ENCODE measurements at places on chromosomes 3 and 15.
A peak's percentile ranks its signal among the peaks of the same experiment; 100 is the strongest.

DNA sequence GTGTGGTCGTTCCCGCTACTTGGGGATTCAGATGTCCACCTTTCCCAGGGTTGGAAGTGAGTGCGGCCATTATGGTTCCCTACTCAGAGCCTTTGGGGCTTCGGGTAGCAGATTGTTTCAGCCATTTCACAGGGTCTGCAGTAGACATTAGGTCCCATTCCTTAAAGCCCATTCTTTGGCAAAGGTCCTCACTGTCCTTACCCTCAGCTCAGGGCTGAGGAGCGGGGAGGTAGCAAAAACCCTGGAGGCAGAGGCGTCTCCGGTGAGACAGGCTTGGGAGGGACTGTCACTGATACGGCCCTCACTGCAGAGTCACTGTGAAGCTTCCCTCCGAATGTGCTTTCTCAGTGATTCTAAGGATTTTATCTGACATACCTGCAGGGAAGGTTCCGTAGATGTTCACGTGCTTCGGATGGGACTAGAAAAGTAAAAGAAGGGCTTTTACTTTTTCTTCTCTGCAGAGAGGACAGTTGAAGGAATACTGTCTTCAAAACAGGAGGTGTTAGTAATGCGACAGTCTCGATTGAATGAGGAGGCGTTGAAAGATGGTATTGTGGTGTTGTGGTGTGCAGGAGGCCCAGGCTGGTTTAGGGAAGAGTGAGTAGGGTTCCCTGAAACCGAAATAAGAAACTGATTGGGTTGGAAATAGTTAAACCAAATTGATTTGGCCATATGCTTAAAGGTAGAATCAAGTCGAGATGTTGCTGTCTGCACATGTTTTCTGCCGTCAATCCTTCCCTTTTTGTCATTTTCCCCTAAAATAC lies 630 bp downstream of the ATP6V1A start:
- no peak for DNase-seq

- DNase-seq: no peak
Measured at GRCh38 chr3:27554706-27555105, 70.5 kb upstream of the SLC4A7 start.

DNA sequence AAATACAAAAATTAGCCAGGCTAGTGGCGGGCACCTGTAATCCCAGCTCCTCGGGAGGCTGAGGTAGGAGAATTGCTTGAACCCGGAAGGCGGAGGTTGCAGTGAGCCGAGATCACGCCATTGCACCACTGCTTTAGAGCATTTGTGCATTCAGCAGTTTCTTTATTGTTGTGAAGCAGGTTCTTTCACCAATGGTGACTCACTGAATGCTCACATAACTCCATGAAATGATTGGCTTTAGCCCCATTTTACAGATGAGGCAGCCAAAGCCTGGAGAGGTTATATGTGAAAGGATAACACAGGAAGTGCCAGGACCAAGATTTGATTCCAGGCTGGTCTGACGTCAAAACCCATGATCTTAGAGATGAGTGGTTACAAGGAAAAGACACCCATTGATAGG lies 195.2 kb downstream of the SLCO3A1 start:
- DNase-seq: no peak

GRCh38 chr15:56943403-56943802 lies 25.0 kb downstream of the TCF12 start:
- DNase-seq: no peak

- no peak for DNase-seq
Measured at GRCh38 chr3:63207066-63207590, 71.0 kb upstream of the SYNPR start.

DNA sequence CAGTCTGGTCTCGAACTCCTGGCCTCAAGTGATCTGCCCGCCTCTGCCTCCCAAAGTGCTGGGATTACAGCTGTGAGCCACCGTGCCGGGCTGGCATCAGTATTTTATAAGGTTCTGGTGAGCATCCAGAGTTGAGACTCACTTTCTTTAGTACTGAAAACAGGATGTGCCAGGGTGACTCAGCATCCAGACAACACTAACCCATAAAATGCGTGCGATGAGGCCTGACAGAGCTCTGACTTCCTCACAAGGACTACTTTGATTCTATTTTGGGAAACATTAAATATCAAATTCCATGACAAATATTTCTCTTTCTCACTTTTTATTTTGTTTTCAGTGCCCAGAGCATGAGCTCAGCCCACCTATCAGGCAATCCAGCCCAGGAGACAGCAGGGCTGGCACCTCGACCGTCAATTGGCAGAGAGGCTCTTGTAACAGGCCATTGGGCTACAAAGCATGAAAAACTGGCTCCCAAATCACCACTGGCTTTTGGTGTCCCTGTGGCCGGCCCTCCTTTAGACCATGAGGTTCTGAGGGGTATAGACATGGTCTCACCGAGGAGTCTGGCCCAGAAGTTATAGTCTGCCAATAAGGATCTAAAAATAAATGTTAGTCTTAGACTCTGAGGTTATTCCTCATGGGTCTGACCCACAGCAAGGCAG lies 75.0 kb downstream of the FEM1B start:
- peak; percentile 98 for DNase-seq

- DNase-seq: no peak
Measured at GRCh38 chr3:128621931-128622330, 28.7 kb downstream of the RPN1 start.

DNA sequence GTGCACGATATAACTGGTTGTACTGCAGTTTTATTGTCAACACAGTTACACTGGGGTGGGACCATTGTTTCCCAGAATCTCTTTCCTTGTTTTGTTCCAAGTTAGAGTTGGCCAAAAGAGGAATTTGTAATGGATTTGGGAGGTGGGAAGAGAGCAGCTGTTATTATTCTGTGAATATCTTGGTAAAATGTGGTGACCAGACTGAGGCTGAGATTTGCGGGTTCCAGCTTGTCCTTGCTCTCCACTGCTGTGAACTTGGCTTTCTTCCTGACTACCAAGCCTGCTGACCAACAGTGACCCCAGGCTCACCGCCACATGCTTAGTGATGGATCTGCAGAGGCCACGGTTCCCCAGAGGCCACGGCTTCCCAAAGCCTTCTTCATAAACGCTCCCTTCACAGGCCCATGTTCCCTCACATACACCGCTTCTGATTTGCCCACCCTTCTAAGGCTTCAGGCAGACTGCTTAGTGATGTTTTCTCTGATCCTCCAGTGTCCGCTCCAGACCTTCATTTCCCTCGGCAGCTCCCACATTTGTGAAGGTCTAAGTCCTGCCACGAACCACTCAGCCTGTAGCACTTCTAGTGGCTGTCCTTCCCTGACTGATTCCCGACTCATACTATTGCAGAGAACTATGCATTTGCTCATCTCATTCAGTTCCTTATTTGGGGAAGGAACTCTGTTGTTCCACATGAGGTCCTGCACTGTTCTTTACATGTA lies 525.5 kb upstream of the RGMA start:
- DNase-seq: no peak

DNA sequence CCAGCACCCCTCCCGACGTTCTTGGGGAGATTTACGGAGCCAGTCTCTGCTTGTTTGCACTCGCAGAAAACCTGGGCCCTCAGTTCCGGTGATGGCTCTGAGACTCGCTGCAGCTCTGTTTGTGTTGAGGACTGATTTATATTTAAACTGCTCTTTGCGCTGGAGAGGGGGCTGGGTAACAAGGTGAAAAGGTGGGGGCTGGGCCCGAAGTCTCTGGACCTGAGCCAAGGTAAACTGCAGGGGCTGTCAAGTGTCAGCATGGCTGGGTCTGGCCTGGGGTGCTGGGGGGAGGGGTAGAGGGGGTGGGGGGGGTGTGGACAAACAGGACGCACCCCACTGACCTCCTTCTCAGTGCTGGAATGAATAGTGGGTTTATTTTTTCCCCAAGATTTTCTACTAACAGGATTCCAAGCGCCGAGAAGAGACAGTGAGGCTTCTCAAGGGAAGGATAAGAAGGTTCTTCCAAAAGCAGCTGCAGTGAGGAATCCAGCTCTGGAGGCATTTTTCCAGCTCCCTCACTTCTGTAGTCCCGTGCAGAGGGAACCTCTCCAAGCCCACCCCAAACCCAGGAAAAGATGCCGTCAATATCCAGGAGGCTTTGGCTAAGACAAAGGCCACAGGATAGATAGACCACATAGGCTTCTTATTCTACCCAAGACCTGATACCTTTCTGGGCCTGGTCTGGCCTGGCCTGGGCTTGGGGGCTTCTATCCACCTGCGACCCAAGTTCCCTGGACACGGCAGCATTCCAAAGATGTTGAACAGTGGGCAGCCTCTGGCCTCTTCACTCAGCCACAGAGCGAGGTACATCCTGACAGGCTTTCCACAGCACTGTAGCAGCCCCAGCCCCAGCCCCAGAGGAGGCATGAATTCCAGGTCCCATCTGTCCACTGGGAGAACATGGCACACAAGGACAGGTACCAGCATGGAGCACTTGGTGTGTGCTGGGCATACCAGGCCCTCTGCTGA lies 938 bp upstream of the SLCO2A1 start:
- DNase-seq: no peak

DNA sequence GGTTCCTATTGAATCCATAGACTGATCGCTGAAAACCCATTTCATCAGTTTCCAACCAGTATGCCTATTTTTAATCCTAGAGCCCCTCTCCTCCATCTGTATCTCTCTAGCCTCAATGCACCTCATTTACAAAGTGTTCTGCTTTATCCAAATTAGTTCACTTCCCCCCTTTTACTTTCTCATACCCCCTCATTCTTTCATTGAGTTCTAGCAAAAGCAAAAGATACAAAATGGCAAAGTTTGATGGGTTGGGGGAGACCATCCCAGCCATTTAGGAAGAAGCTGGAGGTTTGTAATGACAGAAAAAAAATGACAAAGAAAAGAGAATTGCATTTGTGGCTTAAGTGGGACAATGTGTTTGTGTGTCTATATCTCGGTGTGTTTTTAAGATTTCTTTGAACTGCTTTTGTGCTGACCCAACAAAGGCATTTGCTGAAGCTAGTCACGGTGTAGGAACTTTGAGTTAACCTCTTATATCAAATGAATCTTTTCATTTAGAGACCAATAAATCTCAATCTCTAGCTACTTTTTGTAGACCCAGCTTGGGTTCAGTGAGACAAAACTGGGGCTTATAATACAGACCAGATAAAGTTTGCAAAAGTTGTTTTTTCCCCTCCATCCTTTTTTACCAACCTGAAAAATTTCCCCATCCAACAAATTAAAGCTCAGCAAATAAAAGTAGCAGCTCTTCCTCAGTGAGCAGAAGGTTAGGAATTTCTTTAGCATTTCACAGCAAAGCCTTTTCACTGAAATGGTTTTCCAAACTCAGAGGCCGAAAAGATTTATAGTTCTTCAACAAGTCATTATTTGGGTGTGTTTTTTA lies 18.7 kb downstream of the NR2F2 start:
- DNase-seq: no peak

- no peak for DNase-seq
Measured at GRCh38 chr3:114449271-114450007, 155.6 kb downstream of the TIGIT start.

- DNase-seq: no peak
Measured at GRCh38 chr15:33236841-33237509, 42.5 kb upstream of the FMN1 start.
